CD4-positive, alpha-beta T cell treated with Interferon alpha-2 for 1 hour (primary cell): ENCODE measurements at places on chromosomes 13 and 19.

DNA sequence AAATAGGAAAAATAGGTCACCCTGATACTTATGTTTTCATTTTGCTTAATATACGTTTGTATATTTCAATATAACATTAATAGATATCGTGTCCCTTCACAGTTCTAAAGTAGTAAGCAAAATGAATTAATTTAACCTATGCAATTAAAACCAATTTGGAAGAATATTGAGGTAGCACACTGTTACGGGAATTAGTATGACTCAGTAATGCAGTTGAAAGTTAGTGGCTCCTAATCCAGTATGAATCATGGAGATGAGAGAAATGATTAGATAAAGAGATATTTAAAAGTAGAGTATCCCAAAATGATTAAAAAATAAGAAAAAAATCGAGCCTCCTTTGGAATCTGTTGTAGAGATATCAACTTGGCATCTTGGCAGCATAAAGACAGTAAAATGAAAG, 177.0 kb upstream of the SLITRK6 start:
- no peak for DNase-seq

DNA sequence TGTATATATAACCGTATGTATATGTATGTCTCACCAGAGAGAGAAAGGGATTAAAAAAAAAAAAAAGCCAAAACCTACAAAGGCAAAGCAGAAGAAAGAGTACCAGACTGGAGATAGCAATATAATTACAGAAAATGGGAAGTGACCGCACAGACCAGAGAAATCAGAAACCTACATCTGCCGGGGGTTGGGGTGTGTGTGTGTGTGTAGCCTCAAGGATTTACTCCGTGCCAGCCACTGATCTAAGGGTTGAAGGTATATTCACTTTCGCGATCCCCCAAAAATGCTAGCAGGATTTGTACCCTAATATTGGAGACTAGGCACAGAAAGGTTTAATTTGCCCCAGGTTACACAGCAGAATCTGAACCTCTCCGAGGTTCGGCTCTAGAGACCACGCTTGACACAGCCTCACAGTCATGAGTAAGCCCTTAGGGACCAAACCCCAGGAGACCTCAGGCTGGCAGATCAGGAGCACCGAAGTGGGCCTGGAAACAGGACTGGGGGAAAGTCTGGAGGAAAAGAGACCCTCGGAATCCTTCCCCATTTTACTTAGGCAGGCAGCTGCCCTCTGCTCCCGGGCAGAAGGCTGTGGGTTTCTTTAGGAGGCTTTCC, 14.8 kb downstream of the ARL11 start:
- peak; percentile 18 for DNase-seq

- DNase-seq = no peak
Observed at GRCh38 chr19:45098521-45099466, 5.8 kb downstream of the PPP1R37 start.

DNA sequence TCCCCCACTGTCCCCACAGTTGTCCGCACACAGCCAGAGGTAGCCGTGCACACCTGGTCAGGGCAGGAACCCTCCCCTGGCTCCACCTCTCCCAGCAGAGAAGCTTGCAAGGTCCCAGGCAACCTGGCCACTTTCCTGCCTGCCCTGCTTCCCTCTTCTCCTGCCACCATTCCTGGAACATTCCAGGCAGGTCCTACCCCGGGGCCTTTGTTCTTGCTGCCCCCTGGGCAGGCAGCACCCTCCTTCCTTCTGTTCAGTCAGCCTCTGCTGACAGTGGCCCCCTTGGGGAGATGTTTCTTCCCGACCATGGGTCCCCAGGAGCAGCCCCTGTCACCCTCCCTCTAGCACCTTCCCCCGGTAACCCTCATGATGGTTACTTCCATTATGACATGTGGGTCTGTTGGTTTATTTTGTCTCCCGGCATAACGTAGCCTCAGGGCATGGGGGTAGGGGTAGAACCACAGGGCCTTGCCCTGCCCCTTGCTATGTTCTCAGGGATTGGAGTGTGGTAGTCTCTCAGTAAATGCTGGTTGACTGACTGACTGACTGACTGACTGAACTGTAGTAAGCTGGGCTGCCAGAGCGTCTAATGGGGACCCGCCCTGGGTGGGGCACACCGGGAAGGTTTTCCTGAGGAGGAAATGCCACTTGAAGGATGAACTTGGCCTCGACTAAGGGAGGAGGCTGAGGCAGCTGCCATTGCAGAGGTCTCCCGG, 10.8 kb downstream of the PAK4 start:
- no peak for DNase-seq

GRCh38 chr13:24218338-24218737, 57.8 kb downstream of the SPATA13 start:
- DNase-seq = no peak

GRCh38 chr19:32032561-32032960, 312.8 kb upstream of the ZNF507 start:
- DNase-seq = no peak

DNA sequence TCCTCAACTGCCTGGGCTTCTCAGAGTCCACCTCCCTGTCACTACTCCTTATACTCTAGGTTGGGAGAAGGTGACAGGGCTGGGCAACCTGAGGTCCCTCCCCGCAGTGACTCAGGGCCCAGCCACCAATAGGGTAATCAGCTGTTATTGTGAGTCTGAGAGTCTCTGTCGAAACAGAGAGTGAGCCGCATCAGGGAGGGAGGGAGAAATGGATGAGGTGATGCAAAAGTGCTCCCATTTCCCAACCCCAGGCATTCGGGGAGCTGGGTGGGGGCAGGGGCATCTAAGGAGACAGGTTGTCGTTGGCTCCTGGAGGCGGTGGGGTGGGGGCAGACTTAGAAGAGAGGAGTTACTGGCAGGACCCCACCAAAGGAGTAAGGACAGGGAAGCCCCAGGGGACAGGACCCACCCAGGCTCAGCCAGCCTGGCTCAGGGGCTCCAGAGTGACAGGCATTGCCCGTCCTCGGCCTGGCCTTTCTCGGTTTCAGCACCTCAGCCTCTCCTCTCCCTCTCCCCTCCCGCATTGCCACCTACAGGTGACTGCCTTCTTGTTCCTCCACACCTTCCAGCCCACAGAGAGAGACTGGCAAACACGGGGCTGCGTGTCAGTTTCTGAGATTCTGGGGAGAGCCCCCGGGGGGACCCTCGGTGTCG, at the start of gene DMKN:
Gene DMKN, minus strand, starts transcription at position 22 of the 654 bp plus-strand sequence. CDS start 174 bp downstream, outside the sequence.
- no peak for DNase-seq

DNA sequence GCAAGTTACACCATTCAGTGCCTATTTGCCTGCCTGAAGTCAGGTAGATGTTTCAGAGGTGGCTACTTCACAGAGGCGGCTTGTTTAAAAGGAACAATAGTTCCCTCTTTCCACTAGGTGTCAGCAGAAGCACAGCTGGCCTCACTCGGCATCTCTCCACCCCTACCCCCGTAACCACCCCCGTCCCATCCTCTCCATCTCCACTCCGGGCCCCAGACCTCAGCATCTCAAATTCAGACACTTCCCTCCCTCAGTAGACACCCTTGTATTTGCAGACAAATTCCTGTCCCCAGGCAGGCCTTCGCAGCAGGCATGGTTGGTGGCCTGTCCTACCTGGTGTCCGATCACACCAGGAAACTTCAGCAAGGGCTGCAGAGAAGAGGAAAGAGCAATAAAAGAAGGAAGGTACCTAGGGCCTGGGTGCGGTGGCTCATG, 9.1 kb upstream of the DPP9 start:
- peak; percentile 78 for DNase-seq

GRCh38 chr13:93172109-93172508, 54.5 kb upstream of the GPC6 start:
- no peak for DNase-seq

DNA sequence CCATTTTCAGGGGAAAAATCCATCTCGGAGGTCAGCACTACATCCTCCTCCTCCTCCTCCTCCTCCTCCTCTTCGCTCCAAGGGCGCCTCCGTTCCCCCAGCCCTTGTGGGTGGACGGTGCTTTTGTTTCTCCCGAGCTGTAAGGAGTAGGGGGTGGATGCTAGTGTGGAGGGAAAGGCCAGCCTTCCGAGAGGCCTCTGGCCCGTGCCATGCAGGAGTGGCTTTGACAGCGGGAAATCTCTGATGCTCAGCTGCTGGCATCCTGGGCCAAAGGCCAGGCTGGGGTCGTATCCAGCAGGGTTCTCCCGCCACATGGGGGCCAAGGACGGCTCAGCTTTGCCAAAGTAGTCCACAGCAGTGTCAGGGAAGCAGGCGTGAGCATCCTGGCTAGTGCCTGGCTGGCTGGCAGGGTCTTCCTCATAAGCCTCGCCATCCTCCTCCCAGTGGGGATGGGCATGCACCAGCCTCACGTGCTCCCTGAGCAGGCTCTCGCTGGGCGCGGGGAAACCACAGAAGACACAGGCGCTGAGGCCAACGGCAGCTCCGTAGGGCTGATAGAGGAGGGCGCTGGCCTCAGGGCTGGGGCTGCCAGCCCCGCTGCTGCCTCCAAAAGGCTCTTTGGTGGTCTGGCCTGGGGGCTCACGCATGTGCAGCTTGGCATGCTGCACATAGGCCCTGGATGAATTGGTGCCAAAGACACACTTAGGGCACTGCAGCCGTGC, 10.5 kb downstream of the WIZ start:
- no peak for DNase-seq
